Epithelial cell of proximal tubule (primary cell): ENCODE measurements at places on chromosomes 4 and X. TPM values are rescaled to one million over a fixed set of nuclear protein-coding genes. Genes with fewer than 3 reads are reported as not detected.

Gene UGT2B15
- total RNA-seq, result not detected in 2 replicates

Gene ARHGAP36
- total RNA-seq, result not detected in 2 replicates

Gene STARD8
- 7.7 and 9.5 TPM in 2 replicates for total RNA-seq

Gene PPARGC1A
- total RNA-seq, result 0.72 and 1.4 TPM in 2 replicates

Gene EMCN
- not detected in 2 replicates for total RNA-seq

Gene ENPP6
- not detected in 2 replicates for total RNA-seq

Gene SATL1
- total RNA-seq, result 0.07 TPM in 1 of 2 replicates, not detected in the other

Gene ZXDB
- 5.1 and 5.2 TPM in 2 replicates for total RNA-seq
